H54 (cell line): ENCODE measurements at places on chromosomes 13 and 19.
A peak's percentile ranks its signal among the peaks of the same experiment; 100 is the strongest.

- no peak for DNase-seq
Measured at GRCh38 chr19:2558543-2558942, 82.6 kb downstream of the GADD45B start.

DNA sequence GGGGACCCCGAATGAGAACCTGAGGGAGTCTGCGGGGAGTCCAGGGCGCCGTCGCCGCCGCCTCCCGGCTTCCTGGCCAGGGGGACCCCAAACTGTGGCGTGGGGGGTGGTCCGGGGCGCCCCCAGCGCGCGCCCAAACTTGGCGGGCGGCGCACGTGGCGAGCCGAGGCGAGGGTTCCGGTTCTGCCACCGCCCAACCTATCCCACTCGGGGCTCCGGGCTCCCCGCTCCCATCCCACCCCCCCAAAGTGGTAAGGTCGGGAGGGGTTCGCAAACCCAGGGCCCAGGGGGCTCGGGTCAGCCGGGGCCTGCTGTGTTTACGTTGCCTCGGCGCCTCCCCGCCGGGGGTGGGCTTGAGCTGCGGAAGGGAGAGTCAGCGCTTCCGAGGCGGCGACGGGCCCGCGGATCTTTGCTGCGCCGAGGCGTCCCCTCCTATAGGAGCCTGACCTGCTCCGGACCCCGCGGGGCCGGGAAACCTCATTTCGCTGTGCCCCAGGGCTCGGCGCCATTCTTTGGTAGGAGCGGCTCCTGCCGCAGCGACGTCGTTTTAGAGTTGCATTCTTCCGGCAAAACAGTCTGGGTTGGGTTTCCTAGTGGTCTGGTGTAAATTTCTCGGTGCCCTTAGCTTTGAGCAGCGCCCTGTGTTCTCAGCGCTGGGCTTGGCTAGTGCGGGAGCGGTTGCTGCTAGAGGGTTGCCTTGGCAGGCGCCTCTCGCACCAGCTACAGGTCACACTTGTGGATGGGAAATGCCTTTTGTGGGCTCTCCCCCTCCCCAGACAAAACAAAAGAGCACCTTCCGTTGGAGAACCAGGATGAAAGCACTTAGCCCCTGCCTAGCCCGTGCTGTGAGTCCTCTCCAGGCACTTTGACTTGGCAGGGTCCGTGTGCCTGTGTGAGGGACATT lies 1.2 kb downstream of the DAZAP1 start:
- no peak for DNase-seq

DNA sequence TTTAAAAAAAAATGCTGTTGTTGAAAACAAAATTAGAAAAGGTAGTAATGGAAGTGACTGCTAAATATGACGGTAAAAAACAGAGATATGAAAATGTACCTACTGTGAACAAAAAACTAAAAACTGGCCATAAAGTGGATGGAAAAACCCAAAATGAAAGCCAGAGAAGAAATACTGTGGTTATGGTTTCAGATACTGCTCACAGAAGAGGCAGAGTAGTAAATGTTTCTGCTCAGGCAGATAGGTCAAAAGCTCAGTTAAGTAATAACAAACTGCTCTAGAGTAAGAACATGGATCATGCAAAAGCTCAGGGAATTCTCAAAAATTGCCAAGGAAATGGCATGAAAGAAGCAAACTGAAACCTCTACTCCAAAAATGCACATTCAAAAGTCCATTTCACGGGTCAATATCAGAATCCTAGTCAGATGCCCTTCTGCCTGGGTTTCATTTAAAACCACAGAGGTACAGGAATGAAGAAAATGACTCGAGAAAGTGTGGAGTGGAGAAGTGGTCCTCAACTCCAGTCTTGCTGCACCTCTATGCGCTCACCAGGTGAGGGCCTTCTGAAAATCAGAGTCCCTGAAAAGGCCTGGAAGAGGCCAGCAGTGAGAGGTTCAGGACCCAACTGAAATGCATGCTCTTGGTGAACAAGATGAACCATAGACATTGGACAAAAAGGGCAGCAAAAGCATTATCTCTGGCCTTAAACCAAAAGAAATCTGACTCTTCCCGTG lies 315.0 kb upstream of the SPRY2 start:
- DNase-seq = no peak

DNA sequence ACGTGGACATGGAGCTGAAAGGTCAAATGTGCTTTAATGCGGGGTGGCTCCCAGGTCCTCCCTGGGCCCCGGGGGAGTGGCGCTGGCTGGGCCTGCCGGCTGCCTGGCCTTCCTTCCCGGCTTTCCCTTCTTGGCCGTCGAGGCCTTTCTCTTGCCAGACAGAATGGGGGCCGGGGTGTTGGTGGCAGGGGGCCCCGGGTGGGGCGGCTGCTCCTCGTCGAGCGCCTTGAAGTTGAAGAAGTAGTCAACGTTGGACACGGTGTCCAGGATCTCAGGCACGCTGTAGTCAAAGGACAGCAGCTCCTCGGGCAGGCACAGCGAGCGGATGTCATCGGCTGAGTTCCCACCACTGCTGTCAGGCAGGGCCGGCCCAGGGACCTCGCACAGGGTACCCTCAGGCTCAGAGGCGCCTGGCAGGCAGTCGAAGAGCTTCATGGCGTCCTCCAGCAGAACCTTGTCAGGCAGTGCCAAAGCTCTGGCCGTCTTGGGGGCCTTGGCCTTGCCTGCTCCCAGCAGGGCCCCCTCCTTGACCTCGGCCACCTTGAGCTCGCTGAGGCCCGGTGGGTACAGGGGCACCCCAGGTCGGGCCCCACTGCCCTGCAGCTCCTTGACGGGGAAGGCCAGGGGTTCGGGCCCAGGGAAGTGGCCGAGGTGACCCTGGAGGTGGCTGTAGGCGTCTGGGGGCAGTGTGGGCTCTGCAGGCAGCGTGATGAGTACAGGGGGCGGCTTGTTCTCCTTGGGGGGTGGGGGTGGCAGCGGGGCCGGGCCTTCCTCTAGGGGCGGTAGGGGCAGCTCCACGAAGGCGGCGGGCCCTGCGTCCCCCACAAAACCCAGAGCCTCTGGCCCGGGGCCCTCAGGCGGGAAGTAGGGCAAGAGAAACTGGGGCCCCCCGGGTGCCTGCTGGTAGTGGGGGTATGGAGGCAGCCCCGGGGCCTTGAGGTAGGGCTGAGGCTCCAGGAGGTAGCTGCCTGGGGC lies 1.3 kb downstream of the PRR22 start:
- DNase-seq = no peak

DNA sequence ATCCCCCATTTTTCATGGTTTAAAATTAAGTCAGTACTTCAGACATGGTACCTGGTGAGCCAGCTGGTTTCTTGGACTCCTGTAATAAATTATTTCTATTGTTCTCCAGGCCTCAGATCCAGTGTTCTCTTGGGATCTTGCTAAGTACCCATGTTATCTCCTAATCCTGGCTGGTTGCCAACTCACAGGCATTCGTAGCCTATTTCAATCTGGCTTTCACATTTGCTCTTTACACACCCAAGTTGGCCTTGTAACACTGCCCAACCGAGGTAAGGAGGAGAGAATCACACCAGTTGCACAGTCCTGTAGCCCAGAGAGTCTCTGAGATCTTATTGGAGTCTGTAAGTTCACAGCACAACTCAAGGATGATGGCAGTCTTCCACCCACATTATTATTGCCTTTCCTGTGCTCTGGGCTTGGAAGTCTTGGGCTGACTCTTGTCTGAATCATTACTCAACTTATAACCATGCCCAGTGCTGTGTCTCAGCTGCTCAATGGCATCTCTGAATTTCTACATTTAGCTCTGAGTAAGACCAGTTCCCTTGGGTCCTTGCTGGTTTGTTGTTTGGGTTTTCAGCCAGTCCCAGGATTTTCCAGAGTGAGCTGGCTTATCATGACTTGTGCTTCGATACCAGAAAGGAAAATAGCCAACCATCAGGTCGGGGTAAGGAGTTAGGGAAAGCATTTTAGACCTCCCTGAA lies 76.6 kb upstream of the KLF12 start:
- DNase-seq = peak; percentile 23

GRCh38 chr13:24356270-24356669 lies 46.9 kb downstream of the C1QTNF9 start:
- DNase-seq = no peak

DNA sequence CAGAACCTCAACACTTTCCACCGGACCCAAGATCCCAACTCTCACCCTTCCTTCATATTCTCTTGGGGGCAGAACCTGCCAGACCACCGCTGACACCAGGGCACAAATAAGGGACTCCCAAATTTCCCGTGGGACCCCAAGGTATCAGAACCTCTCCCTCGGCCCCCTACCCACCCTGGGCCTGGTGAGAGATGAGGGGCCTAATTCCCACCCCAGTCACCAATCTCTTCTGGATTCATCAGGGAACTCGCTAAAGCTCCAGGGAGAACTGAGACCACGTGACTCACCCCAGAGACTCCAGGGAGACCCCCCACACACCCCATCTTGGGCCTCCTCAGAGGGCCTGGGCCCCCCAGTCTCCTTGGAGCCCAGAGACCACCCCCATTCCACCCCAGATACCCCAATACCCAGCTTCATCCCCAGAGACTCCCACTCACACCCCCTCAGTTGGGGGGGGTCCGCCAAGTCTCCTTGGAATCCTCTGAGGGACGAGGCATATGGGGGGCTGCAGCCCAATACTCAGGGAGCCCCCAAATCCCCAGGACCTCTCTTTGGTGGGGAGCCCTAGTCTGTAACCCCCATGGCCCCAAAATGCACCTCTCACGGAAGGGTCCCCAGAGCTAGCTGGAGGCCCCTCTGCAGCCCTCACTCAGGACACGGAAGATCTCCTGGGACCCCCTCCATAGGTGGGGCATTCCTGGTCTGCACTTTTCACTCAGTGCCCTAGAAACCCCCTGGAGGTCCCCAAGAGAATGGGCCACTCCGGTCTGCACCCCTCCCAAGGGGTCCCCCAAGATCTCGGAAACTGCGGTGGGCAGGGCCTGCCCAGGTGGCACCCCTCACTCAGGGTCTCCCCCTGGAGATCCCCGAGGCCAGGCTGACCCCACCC lies 1.6 kb downstream of the LMNB2 start:
- no peak for DNase-seq

- no peak for DNase-seq
Measured at GRCh38 chr19:827710-828321, at the start of gene AZU1. Gene AZU1, plus strand, starts transcription at chr19:827837. Its CDS starts 10 bp downstream, at chr19:827847.

- DNase-seq = no peak
Measured at GRCh38 chr13:34474187-34474868, 467.7 kb upstream of the NBEA start.

GRCh38 chr19:17678836-17679235 lies 9.3 kb downstream of the UNC13A start:
- no peak for DNase-seq

DNA sequence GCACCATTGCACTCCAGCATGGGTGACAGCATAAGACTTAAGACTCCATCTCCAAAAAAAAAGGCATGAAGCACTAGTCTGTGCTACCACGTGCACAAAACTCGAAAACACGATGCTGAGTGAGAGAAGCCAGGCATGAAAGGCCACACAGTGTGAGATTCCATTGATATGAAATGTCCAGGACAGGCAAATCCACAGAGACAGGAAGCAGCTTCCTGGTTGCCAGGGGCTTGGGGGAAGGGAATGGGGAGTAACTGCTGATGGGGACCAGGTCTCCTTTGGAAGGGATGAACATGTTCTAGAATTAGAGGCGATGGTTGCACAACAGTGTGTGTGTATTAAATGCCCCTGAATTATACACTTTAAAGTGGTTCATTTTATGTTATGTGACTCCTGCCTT lies 15.9 kb upstream of the JUND start:
- no peak for DNase-seq

DNA sequence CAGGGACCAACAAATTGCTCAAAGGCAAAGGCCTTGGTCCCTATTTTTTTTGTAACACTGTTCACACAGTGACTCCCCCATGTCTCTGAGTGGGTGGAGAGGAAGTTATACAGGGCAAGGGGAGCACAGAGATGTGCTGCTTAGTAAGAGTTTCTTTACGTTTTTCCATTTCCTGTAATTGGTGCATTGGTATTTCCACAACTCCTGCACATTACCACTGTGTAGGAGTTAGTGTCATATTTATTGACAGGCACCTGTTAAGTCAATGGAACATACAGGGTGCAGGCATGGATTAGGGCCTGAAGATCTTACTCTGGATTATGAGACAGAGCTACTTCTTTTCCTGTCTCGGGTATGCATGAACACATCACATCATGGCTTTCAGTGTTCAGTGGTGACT lies 45.2 kb downstream of the SOX21 start:
- no peak for DNase-seq

GRCh38 chr13:44667943-44668342 lies 91.8 kb upstream of the TSC22D1 start:
- no peak for DNase-seq

- DNase-seq = no peak
Measured at GRCh38 chr13:38173403-38173802, 176.2 kb upstream of the UFM1 start.

DNA sequence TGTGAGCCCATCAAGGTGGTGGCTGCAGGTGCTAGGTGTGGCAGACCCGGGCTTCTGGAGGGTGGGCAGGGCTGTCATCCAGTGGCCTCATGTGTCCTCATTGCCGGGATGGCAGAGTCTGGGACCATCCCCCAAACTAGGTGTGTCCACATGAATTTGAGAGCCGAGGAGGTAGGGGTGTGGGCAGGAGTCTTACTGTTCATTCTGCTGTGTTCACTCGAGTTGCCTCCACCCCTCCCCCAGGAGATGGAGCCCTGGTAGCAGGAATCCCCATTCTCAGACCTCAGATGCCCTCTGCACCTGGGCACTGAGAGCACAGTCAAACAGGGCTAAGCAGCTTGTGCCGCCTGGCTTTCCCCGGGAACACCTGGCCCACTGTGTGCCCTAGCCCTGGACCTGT lies 22.4 kb downstream of the NAXD start:
- DNase-seq = no peak

DNA sequence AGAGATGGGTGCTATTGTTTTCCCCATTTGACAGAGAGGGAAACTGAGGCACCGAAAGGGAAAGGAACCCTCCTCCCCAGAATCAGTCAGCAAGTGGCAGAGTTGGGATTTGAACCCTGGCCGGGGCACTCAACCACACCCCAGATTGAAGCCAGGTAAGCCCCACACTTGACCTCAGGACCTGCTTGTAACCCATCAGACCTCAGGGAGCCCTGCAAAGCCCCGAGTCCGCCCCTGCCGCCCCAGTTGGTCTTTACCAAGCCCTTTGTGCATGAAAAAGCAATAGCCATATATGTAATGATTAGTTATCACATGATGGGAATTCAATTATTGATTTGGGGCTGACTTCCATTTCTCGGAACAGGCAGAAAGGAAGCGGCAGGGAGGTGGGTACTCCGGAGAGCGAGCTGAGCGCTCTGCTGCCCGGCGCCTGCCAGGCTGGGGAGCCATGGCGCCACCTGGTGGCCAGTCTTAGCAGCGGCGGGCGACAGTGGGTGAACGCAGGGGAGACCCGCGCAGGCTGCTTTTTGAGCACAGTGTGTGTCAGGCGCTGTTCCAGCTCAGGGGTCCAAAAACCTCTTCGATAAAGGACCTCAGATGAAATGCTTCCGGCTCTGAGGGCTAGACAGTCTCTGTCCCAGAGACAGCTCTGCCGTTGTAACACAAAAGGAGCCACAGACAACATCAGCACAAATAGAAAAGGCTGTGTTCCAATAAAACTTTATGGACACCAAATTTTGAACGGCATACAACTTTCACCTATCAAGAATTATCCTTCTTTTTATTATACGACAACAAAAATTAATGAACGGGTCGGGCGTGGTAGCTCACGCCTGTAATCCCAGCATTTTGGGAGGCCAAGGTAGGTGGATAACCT lies 82.9 kb upstream of the CACNA1A start:
- DNase-seq = peak; percentile 72

GRCh38 chr19:18419699-18420460 lies 682 bp downstream of the SSBP4 start:
- no peak for DNase-seq
